Daoy (cell line): ENCODE measurements at places on chromosomes 7 and 10. TPM values are rescaled to one million over a fixed set of nuclear protein-coding genes. Genes with fewer than 3 reads are reported as not detected.

SMKR1 gene
- total RNA-seq, result 2.2 and 2.7 TPM in 2 replicates

DNA sequence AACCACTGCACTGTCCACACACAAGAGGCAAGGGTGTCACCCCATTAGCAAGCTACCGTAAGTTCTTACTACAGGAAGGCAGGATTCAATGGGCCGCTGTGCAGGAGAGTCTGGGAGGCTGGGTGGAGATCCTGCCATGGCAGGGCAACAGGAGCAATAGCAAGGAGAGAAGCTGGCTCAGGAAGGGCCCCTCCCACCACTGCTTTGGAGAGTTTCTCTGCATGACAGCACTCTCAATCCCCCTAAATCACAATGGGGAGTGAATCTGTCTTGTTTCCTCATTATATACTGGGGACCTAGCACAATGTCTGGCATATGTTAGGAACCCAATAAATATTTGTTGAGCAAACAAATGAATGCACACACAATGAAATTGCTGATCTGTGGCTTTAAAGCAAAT lies 83.2 kb upstream of the SFMBT2 start:
- no peak for DNase-seq

TACC2 gene
- 10.1 and 15.7 TPM in 2 replicates for total RNA-seq

ASB15 gene
- not detected in 2 replicates for total RNA-seq

GRCh38 chr10:113297226-113297625 lies 255.6 kb upstream of the HABP2 start:
- peak; percentile 23 for DNase-seq

SLC18A2 gene
- not detected in 2 replicates for total RNA-seq

DNA sequence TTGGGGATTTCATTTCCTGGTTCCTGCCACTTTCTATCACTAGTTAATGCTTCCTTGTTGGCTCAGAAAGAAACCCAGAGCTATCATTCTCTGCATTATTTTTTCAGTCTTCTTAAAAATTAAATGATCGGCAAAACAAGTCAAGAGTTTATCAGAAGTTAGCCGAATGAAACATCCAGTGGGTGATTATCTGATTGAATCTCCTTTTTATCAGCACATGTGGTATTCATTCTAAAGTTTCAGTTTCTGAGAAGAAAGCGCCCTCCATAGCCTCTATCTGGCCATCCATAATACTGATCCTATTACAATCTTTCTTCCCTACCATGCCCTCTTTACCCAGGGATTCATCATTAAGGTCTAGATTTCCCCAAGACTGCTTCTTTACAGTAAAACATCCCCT lies 71.8 kb downstream of the OSBPL3 start:
- DNase-seq, result no peak

GRCh38 chr7:12052211-12052610 lies 158.9 kb upstream of the TMEM106B start:
- no peak for DNase-seq

DNA sequence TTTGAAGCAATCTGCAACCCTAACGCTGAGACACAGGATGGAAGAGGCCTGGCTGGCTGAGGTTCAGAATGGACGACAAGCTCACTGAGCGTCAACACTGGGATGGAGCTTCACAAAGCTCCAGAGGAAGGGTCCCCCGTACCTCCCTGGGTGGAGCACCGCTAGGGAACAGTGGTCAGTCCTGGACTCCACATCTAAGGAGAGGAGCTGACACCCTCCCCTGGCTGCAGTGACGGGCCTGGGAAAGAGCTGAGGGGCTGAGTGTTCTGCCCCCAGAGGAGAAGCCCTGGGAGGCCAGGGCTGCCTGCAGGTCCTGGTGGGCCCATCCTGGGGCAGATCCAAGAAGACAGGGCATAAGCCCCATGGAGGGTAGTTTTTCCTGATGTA lies 146.2 kb downstream of the ARHGAP22 start:
- DNase-seq, result no peak

- DNase-seq, result no peak
Measured at GRCh38 chr7:140317597-140317996, 80.7 kb downstream of the SLC37A3 start.

VGF gene
- total RNA-seq, result 6.5 and 10.3 TPM in 2 replicates

DNA sequence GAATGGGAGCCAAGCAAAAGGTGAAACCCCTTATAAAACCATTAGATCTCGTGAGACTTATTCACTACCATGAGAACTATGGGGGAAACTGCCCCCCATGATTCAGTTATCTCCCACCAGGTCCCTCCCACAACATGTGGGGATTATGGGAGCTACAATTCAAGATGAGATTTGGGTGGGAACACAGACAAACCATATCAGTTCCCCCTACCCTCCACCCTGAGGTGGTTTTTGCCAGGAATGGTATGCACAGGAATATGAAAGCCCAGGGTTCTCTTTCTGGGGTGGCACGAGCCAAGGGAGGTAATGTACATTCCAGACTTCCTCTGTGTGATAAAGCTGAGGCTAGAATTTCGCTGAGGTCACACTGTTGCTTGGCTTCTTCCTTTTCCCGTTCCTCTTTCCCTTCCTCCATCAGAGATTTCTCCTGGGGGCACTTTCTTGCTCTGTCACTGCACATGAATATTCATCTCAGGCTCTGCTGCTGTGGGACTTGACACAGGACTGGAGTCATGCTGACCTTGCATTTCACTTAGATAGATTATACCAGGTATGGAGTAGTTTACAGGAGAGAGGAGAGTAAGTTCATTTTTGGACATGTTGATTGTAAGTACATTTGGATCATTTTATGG lies 347.0 kb upstream of the MTPN start:
- DNase-seq, result no peak

DNAH11 gene
- total RNA-seq, result 24.4 and 30.2 TPM in 2 replicates

OR2A42 gene
- not detected in 2 replicates for total RNA-seq

DNA sequence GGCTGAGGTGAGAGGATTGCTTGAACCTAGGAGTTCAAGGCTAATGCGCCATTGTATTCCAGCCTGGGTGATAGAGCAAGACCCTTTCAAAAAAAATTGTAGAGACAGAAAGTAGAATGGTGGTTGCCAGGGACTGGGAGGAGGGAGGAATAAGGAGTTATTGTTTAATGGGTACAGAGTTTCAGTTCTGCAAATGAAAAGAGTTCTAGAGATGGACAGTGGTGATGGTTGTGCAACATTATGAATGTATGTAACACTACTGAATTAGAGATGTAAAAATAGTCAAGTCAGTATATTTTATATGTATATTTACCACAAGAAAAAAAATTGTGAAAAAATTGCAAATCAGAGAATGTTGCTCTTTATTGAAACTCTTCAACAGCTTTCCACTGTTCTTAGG lies 266.5 kb upstream of the NPY start:
- DNase-seq, result no peak

GRCh38 chr7:105776068-105776790 lies 100.2 kb downstream of the ATXN7L1 start:
- DNase-seq, result peak; percentile 99

DNA sequence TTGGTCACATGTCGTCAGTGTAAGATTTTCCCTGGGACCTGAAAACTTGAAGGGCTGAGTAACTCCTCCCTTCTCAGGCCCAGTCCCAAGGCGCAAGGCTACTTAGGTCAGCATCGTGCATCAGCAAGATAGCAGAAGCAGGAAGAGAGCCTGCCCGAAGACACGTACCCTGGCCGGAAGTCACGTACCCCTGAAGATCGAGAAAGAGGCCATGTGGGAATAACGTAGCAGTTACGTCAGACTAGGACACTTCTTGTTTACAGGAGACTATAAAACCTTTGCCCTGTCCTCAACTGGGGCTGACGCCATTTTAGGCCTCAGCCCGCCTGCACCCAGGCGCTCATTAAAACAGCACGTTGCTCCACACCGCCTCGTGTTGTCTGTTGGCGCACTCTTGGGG lies 114.3 kb upstream of the GALNT17 start:
- DNase-seq, result no peak

- no peak for DNase-seq
Measured at GRCh38 chr7:84277628-84278224, 83.1 kb upstream of the SEMA3A start.

DNA sequence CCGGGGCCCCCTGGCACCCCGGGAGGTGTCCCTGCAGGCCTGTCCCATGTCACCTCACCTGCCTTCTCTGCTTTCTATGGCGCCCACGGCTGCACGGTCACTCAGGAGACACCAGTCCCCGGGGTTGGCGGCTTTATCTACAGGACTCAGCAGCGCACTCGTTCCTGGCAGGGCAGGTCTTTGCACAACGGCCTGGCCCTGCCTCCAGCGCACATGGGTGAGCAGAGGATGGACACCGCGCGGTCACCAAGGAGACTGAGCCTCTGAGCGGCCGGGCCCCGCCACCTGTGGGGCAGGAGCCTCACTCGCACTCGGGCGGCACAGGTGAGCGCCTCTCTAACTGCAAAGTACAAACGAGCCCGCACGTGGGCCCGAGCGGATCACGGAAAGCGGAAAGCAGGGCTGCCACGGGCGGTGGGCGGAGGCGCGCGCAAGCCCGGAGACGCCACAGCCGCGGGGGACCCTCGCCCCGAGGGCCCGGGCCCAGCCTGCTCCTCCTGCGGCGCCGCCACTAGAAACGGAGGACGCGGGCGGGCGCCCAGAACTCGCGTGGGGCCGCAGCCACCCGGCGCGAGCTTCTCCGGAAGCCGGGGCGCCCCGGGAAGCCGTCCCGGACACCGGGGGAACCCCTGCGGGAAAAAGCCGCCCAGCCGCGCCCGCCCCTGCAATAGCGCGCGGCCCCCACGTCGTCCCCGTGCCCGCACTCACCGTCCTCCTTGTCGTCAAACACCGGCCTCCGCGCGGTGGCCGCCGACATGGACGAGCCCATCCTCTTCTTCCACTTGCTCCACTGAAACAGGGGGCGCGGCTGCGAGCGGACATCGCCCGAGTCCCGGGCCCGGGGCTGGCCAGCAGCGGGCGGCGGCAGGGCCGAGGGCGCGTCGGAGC lies 642 bp downstream of the STK32C start:
- DNase-seq, result peak; percentile 27

HOGA1 gene
- total RNA-seq, result not detected in 2 replicates

GRCh38 chr7:117872561-117873309 lies 506 bp downstream of the CTTNBP2 start:
- DNase-seq, result peak; percentile 76

MET gene
- 191 and 209 TPM in 2 replicates for total RNA-seq

NPFFR1 gene
- total RNA-seq, result under 0.01 TPM in 1 of 2 replicates, not detected in the other

GRCh38 chr10:70634011-70634410 lies 31.5 kb upstream of the PRF1 start:
- DNase-seq, result peak; percentile 57

GRCh38 chr10:113626809-113627355 lies 37.0 kb downstream of the NRAP start:
- DNase-seq, result no peak

DNA sequence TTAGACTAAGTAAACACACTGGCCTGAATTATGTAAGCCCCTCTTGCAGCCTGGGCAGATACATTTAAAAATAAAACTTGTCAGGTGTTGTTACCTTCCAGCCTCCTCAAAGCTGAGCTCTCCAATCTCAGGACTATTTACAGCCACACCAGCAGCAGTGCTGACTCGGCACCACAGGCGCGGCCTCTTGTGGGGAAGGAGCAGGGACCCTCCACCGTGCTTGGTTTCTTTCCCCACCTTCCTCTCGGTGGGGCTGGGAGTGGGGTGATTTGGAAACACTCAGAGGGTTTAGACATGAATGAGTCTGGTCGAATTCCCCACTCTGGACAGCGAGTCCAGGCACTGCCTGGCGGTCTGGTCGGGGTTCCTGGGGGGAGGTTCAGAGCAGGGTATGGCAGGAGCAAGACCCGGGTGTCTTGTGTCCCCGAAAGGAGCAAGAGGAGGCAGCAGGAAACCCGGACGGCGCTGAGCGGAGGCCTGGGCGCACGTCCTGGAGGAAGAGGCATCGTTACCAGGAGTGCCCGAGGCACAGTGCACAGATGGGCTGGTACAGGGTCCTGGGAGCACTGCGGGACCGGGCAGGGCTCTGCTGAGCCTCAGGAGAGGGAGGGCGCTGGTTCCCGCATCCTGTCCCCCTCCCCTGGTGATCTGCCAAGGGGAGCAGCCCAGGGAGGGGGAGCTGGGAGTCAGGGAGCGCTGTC lies 29.2 kb upstream of the CFAP46 start:
- DNase-seq, result no peak

PON2 gene
- total RNA-seq, result 44.2 and 52.6 TPM in 2 replicates

ELN gene
- 0.06 and 0.23 TPM in 2 replicates for total RNA-seq

DNA sequence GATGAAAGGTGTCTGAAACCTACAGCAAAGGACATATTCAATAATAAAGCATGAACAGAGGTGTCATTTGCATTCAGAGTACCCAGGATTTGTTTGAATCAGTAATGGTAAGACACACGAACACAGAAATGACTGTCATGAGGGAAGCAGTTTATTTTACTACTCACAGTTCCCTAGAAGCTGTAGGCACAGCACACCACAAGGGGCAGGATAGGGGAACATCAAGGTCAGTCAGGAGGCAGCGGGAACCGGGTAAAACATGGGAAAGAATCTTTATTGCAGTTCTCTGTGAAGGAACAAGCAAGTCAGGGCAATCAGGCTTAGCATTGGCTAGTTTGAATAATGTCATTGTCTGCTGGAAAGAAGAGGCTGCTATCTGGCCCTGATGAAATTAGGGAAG lies 70.2 kb upstream of the PDSS1 start:
- no peak for DNase-seq

GRCh38 chr7:34451923-34452322 lies 206.1 kb upstream of the NPSR1 start:
- peak; percentile 51 for DNase-seq

DNA sequence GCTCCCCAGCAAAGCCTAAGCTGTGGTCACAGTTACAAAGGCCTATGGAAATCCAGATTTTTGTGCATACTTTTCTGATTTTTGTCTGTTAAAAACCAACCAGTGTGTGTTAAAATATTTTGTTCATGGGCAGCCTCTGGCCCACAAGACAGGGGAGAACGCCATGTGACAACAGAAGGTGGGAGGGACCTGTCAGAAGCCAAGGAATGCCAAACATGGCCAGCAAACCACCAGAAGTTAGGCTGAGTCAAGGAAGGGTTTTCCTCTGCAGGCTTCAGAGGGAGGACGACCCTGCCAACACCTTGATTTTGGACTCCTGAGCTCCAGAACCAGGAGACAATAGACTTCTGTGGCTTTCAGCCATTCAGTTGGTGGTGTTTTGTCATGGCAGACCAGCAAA lies 127.3 kb downstream of the CUL2 start:
- DNase-seq, result no peak
